ENCODE measurements at places on chromosomes 4 and X.

DNA sequence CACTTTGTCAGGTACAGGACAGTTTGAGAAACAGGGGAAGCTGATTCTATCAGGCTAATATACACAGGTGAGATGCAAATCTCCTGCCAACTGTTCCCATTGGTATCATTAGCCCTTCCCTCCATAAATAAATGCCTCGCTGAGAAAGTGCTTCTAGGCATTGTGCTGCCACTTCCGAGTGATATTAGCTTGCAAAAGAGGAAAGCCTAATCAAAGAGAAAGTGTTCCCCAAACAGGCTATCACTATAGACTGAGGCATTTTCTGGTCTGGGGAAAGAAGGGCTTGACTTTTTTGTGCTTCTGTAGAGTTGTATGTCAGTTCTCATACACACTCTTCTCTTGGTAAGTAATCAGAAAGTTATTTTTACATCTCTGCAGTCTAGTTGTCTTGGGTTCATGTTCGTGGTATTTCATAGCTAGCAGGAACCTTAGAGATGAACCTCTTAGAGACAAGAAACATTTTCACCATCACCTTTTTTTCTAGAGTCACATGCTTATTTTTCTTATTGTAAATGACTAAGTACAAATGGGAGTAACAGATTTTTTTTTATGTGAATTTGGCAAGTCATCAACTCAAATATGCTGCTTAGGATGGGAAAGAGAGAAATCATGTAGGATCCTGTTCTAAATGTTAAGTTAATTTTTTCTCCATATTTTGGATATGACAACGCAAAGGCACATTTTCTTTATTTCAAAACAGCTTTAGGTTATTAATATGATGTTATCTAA, 1009.8 kb downstream of the ADGRL3 start:
- no peak for DNase-seq

- DNase-seq, result no peak
These were observed 27.3 kb upstream of the CHRNA9 start for GRCh38 chr4:40307627-40308497.

DNA sequence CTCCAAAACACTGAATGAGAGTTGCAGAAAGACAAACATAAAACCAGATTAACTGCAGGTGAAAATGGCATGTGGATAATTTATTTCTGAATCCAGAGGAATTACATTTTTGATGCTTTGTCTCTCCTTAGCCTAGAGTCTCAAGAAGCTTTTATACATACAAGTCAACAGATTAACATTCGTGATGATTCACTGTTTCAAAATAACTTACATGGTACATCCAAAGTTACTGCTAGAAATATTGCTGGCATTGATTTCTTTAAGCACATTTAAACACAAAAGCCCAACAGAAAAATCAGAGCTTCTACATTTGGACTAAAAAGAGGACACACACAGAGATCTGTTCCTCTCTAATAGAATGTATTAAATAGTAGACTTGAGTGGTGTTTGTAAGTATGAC, 105.6 kb downstream of the AMELX start:
- no peak for DNase-seq

- DNase-seq, result no peak
These were observed 2.0 kb downstream of the BCOR start for GRCh38 chrX:40095583-40096394.

GRCh38 chr4:119025916-119026661, 109.5 kb upstream of the MYOZ2 start:
- peak; percentile 78 for DNase-seq

- DNase-seq, result no peak
These were observed 51.7 kb upstream of the ATP8A1 start for GRCh38 chr4:42708625-42709024.

DNA sequence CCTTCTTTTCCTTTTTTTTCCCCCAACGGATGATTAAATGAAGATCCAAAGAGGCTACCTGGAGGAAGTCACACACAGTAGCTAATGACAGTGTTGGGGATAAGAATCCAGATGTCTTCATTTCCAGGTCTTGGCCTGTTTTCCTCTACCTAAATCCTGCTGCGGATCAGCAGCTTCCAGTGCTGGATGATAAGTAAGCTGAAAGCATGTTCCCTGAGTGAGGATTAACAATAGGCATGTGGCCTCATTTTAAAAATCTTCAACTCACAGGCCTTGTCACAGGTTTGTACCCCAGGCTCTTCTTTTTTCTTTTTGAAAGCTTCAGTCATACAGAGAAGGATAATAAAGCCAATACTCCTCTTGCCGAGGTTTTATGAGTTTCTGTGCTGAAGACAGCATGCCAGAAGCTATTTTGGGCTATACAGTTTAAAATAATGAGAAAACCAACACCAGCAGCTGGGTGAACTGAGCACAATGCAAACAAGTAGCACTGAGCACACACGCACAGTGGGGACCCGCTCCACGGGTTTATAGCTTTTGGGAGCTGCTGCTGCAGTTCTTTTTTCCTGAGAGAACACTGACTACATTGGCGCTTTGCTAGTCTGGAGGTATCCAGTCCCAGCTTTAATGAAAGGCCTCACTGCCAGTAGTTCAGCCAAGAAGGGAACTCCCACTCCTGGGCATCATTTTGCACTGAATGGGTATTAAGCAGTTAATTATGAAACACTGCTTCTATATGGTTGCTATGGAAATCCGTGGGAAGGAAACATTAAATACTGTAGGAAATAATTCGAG, 184.2 kb upstream of the CTSO start:
- no peak for DNase-seq

GRCh38 chrX:29468911-29469494, 746.4 kb upstream of the MAGEB2 start:
- no peak for DNase-seq

DNA sequence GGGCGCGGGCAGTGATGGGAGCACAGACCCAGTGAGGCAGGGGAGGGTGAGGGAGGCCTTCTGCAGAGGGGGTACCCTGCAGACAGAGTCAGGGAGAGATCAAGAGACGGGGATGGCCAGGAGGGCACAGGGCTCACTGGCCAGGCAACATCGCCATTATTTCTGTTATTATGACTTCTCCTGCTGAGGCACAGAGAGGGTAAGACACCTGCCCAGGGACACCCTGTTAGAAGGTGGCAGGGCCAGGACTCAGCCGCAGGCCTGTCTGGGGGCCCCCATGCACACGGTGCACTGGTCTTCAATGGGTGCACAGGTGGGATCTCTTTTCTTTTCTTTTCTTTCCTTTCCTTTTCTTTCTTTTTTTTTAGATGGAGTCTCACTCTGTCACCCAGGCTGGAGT, 15.8 kb downstream of the BLOC1S4 start:
- DNase-seq, result no peak

GRCh38 chrX:13627306-13627705, 25.6 kb upstream of the TCEANC start:
- DNase-seq, result no peak

- no peak for DNase-seq
These were observed 65.7 kb downstream of the BEX3 start for GRCh38 chrX:103441878-103442535.

- no peak for DNase-seq
These were observed 259.7 kb downstream of the NKX6-1 start for GRCh38 chr4:84239278-84239845.

GRCh38 chrX:19566359-19567222, 51.3 kb upstream of the MAP3K15 start:
- DNase-seq, result peak; percentile 27

GRCh38 chr4:44646151-44646550, 5.3 kb downstream of the YIPF7 start:
- no peak for DNase-seq

DNA sequence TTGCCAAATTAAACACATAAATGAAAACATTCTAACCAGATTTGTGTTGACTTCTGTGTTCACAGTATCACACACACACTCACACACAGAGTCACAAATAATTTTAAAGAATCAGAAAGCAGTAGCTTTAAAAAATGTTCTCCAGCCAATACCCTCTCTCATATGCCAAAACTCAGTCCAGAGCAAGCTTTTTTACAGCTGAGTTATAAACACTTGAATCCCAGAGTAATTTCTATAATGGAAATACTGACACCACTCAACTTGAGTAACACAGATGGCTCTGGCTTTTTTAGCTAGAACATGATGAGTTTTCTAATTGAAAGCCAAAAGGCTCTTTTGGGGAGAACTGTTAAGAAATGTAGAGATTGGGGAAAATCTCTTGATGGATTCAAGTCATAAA, 100.8 kb downstream of the DOCK11 start:
- DNase-seq, result no peak

DNA sequence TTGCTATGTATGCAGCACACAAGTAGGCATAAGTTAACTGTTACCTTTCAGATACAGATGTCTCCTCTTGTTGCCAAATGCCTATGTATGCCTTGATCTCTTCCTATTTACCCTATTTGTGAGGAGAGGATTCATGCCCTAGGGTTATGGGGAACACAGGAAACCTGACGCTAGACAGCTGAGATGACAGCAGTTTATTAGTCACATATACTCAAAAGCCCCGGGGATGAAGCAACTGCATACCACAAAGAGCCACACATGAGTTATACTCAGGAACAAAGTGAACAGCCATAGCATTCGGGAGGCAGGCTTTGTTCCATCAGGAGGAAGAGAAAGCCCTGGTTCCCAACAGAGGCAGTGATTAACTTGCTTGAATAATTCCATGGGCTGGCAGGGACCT, 1011.7 kb upstream of the PCDH7 start:
- DNase-seq, result peak; percentile 18

- DNase-seq, result no peak
These were observed 82.0 kb upstream of the CLDN34 start for GRCh38 chrX:9885150-9885549.

DNA sequence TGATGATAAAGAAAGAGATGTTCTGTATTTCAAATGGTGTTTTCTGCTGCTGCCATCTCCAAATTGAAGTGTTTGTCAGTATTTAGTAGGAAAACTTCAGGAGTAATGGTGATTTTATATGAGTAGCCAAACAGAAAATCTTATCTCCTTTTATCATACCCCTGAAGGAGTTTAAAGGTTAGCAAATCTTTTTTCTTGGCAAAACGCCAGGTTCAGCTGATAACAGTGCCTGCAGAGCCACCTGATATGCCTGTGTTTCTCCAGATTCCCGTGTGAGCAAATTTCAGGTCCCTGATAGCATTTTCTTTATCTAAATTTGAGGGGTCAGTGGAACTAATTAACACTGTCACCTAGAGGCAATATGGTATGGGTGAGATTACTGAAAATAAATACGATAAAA, 65.8 kb upstream of the ETNPPL start:
- DNase-seq, result no peak

- DNase-seq, result no peak
These were observed 23.8 kb downstream of the SMIM20 start for GRCh38 chr4:25937801-25938200.

DNA sequence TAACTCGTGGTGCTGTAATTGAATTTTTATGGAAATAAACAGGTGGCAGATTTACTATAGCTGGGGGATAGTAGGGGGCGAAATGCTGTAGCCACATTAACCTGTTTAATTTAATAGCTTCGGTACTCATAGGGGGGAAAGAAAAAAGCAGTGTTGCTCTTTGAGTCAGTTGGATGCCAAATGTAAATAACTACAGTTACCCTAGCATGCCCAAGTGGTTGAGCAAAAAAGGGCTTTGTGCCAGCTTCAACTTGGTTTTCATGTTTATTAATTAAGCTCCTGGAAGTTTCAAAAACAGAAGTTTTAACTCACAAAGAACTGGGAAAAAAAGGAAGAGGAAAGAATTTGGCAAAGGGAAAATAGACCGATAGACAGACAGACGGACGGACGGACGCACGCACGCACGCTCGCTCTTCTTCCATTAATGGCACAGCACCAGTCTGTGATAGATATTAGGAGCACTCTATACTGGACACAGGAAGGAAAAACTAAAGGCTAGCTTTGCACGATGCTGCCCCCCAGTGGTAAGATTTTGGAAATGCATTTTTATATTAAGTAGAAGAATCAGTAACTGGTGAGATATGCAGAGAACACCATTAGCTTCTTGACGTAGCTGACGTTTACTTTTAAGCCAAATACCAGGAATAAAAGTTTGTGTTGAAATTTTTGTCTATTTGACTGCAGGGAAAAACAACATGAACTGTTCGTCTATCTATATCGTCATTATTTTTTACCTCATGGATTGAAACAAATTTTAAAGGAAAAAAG, 151.8 kb downstream of the SLC7A11 start:
- DNase-seq, result peak; percentile 72

GRCh38 chr4:151599863-151600262, 160.9 kb downstream of the GATB start:
- no peak for DNase-seq

DNA sequence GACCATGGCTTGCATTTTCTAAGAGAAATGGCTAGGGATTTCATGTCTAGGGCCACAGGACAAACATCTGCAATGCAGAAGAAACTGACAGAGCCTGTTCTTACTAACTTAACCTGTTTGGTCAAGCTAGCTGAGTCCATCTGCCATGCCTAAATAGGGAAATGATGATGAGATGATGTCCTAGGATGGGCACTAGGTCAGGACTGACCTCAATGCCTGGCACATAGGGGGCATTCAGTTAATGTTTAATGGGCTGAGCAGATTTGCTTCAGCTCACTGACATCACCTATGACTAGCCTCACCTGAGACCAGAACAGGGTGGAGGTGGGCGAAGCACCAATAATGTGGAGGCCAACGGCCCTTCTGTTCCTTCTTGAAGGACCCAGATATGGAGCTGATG, 174.2 kb upstream of the SCML1 start:
- DNase-seq, result no peak

GRCh38 chr4:179399054-179399782, 1957.0 kb upstream of the AGA start:
- no peak for DNase-seq

DNA sequence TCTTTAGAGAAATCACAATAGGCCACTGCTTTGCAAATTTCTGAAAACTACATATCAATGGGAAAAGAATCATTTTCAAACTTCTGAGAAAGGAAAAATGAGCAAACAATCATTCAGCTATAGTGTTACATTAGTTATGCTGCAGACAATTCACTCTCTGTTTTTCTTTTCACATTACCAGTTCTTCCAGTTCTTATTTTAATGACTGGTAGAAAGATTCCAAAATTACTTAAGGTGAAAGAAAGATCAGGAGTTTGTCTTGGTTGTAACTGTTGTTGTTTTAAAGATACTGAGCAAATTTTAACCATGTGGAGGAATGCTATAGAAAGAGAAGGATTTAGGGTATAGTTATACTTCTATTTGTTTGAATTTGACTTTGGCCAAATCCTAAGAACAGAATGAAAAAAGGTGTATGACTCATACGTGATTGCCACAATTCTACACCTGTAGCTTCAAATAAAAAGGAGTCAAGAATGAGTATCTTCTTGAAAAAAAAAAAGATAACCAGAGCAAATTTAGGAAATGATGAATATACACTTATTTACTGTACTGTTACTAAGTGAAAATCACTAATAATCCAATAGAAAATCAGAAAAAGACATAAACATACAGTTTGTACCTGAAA, 21.0 kb upstream of the RASGEF1B start:
- no peak for DNase-seq
